ENCODE measurements at places on chromosomes 6 and 20.

DNA sequence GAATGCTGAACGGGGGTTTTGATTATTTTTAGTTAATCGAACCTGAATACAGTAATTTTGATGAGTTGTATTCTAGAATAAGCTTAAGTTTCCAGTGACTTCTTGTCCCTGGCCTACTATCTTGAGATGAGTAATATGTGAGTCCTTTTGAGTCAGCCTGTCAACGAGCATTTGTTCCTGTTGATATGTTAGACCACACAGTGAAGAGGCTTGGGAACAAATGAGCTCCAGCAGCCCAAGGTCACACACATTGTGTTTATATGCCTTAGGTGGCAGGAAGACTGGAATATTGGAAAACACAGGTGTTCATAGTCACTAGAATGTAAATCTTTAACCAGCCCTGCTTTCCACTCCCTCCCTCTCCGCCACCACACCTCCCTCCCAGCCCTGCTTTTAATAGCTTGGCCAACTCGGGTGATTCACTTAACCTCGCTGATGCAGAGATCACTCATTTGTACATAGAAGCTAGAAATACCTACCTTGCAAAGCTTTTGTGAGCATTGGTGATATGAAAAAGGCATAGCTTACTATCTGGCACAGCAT is 9.1 kb downstream of the SMPDL3A start:
- peak; percentile 15 for DNase-seq

- DNase-seq, result no peak
Measured at GRCh38 chr6:46850792-46851191, 57.6 kb downstream of the MEP1A start.

- no peak for DNase-seq
Measured at GRCh38 chr6:114008331-114008730, 37.4 kb upstream of the HDAC2 start.

- DNase-seq, result no peak
Measured at GRCh38 chr6:35041086-35041861, 99.9 kb downstream of the TCP11 start.

GRCh38 chr20:41573955-41574354 is 44.2 kb downstream of the CHD6 start:
- no peak for DNase-seq

DNA sequence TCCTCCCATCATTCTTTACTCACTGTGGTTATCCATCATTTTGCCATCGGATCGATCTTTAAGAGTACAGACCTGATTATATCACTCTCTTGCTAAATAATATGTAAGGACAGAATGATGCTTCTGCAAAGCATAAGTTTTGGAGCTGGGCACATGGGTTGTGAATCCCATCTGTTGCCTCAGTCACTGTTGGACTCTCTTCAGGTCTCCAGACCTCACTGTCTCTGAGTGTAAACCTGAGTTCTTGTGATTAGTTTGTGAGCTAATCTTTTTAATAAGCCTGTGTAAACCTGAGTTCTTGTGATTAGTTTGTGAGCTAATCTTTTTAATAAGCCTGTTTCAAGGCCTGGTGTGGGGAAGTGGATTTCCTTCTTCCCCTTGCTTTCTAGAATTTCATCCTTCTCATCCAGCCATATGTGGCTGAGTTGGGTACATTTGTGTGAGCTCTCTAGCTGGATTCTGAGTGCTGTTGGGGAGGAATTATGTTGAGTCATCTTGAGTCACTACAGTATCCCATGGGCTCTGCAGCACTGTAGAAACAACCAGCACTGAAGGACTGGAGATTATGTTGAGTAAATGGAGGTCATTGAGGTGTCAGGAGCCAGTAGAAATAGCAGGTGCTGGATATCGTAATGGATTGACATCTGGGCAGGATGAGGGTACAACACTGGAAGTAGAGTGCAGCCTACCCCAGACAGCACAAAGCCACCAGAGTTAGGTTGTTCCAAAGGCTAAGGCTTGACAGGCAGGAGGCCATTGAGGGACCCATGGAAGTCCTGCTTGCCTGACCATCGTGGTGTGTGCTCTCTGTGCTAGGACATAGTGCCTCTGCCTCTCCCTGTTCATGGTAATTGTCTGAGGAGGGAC is 52.4 kb downstream of the SCAND1 start:
- DNase-seq, result peak; percentile 80

GRCh38 chr6:110944681-110945151 is 13.8 kb upstream of the GTF3C6 start:
- DNase-seq, result peak; percentile 70

DNA sequence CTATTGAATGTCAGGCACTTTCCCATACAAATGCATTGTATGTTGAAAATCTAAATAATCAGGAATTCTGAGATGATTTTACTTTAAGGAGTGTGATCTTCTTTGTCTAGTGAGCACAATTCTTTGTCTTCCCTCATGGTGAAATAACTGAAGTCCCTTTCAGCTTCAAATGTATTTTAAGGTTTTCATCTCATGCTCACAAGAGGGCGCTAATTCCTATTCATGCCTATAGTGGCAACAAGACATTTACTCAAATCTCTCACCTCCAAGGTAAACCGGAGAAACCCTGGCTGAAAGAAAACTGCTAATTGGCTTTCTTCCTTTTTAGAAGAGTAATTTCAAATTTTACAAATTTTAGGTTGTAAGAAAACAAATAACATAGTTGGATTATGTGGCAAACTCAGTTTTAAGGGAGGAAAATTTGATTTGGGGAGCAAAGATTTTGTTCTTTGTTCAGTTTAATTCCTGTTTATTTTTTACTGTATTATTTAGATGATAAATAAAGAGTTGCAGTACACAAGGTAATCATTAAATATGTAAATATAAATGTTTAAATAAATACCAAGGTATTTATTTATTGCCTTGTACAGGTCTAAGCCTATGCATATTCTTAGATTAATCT is 69.1 kb downstream of the SLC35F1 start:
- DNase-seq, result peak; percentile 2

- DNase-seq, result no peak
Measured at GRCh38 chr20:54149765-54150264, 24.0 kb downstream of the CYP24A1 start.

DNA sequence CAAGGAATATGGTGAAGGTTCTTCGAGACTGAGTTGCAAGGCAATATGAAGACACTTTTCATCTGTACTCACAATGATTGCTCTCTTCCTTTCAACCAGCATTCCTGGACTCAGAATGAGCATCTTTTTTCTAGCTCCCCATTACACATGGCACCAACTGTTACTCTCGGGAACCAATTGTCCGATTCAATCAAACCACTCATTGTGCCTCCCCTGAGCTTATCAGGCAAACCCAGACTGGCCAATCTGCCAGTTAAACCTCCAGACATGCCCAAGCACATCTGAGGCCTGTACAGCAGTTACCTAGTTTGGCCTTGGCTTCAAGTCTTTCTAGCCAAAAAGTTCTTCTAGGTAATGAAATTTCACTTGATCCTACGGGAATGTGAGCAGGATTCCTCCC is 164.1 kb downstream of the ID4 start:
- DNase-seq, result no peak

DNA sequence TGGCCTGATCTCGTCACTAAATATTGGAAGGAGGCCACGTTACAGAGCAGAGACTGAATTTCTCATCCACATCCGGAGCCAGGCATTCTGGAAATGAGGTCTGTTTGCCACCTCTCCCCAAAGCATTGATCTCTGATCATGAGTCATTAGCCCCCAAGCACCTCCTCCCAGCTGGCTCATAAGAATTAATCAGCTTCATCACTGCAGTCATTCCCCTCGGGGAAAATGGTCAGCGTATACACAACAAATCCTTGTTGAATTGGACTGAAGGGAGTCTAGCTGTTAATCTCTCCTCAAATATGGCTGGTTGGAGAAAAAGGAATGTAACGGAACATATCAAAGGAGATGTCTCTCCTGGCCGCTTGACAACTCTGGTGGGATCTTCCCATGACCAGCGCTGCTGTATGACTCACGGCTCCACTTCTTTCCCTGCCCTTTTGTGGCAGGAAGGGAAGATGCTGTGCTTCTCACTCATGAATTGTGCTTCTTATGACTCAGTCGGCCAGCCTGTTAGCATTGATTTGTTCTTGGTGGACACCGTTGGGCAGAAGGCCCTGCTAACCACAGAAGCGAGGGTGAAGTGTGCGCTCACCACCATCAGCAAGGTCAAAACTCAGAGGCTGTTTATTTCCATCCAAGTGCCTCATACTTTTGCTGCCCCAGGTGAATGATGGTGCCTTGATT is 76.7 kb downstream of the RNF182 start:
- peak; percentile 79 for DNase-seq

DNA sequence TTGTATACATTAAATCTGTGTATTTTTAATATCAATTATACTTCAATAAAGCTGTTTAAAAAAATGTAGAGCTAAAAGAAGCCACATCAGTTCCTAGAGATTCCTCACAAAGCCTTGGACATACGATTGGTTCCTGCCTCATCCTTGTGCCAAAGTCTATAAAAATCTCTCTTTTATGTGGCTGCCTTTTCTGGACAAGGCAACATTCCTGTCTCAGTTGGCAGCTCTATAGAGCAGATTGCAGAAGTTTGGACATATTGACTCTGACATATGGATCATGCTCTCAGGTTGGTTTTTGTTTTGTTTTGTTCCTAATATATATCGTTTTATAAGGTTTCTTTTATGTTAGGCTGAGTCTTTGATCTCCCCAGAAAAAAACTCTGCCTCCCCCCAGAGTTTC is 148.9 kb downstream of the MAFB start:
- no peak for DNase-seq

GRCh38 chr6:34938268-34938667 is 49.2 kb downstream of the ANKS1A start:
- no peak for DNase-seq

DNA sequence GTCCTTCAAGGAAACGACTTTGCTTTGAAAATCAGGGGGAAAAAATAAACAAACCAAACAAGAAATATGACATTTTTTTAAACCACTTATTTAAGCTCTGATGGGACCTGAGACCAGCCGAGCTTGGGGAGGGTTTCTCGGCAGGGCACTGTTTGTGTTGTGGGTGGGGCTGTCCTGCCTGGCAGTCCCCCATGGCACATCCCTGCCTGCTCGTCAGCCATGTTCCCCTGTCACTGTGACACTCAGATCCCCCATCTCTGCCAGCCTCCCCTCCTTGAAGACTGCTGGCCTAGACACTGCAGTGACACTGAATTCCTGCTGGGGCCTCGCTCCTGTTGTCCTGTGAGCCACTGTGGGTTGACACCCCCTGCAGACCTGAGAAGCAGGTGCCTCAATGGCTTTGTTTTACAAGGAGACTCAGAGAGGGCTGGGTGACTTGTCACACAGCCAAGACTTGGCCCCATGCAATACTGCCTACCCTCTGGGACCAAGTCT is 95.1 kb upstream of the PTPN1 start:
- DNase-seq, result no peak

- DNase-seq, result no peak
Measured at GRCh38 chr6:151209071-151209831, 30.5 kb upstream of the AKAP12 start.

DNA sequence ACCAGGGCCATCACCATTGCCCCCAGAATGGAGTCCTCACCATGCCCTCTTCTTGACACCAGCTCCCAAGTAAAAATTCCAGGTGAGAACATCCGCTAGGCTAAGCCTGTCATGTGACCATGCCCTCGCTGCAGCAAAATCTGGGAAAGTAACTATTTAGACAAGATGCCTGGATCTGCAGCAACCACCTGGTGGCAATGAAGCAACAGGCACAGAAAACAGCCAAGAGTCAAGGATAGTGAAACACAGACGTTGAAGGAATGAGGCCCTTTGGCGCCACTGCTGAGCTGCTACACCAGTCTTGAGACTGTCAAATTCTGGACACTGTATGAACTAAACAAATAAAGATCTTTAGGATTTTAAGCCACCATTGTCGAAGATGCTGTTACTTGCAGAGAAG is 30.1 kb upstream of the TGM6 start:
- DNase-seq, result no peak

GRCh38 chr6:94636780-94637385 is 940.5 kb upstream of the MANEA start:
- no peak for DNase-seq

- peak; percentile 91 for DNase-seq
Measured at GRCh38 chr6:2514965-2515543, 235.7 kb downstream of the MYLK4 start.
